Activated CD4-positive, alpha-beta T cell treated with anti-CD3 and anti-CD28 coated beads, Interleukin-2, Interleukin-6, amounts not matched to agents 100 ng/mL and 50 ng/mL, durations not matched to agents 16 hours and 8 hours (primary cell): ENCODE measurements at places on chromosomes 2 and 18.
A peak's percentile ranks its signal among the peaks of the same experiment; 100 is the strongest.

GRCh38 chr2:51289045-51289444 lies 257.1 kb upstream of the NRXN1 start:
- DNase-seq, result no peak

DNA sequence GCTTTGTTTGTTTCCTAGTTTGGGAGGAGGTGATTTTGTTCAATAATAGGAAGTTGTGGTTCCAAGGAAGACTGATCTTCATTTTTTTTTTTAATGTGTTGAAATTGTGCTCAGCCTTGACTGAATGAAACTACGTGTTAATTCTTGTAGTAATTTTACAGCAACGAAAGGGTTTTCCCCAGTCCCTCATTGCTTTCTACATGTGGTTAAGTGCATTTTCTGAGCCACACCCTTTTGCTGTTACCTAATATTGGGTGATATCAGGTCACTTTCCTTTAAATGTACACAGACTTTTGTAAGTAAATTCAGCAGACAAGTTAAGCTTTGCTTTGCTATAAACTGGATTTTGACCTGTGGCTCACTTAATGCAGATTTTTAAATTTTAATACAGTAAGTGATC lies 73.6 kb downstream of the OTX1 start:
- peak; percentile 1 for DNase-seq

GRCh38 chr18:60541661-60542060 lies 169.1 kb upstream of the MC4R start:
- no peak for DNase-seq

DNA sequence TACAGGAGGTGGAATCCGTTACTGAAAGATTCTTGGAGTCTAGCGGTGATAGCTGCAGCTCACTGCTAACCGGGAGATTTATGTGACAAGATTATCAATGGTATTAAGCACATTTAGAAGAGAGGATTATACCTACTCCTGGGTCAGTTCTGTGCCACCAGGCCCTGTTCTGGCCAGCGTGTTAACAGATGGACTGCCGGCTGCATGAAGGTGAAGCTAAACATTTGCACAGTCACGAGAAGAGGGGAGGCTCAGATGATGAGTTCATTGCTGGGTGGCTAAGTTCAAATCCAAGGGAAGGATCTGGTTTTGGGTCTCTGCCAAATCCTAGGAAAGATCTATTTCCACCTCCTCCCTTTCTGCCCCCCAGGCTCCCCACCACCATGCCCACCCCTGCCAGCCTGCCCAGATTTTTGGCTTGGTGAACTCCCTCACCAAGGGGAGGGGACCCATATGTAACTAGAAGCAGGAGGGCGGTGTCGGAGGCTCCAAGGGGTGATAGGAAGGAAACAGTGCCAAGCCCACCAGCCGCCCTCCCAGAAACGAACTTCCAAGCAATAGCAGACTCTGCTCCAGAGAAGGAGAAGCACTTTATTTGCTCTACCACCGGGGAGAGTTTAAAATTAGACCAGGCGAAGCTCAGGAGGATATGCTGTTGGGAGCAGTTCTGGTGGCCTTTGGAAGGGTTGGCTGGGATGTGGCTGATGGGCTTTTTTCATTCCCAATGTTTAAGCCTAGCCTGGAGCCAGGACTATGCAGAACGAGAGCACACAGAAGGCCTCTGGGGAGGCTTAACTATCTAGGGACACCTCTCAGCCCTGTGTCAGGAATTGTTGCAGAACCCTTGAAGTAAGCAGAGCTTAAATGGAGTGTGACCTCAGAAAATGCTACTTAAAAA lies 200.5 kb downstream of the KLHL29 start:
- DNase-seq, result no peak

DNA sequence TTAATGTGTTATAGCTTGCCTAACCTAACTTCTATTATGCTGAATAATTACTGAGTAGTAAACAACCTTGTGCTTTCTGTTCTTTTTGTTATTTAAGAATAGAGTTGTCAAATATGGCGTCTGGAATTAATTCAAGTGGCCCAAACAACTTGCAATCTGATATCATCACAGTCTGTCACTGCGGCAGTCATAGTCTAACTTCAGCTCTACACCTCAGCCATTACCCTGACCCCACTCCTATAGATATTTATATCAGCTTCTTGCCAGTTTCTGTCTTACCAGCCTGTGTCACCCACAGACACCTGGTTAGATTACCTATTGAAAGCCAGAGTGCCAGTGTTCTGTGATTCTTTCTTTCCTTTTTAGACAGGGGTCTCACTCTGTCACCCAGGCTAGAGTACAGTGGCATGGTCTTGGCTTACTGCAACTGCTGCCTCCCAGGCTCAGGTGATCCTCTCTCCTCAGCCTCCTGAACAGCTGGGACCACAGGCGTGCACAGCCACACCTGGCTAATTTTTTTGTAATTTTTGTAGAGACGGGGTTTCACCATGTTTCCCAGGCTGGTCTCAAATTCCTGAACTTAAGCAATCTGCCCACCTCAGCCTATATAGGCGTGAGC lies 14.1 kb upstream of the KLHL41 start:
- DNase-seq, result no peak

DNA sequence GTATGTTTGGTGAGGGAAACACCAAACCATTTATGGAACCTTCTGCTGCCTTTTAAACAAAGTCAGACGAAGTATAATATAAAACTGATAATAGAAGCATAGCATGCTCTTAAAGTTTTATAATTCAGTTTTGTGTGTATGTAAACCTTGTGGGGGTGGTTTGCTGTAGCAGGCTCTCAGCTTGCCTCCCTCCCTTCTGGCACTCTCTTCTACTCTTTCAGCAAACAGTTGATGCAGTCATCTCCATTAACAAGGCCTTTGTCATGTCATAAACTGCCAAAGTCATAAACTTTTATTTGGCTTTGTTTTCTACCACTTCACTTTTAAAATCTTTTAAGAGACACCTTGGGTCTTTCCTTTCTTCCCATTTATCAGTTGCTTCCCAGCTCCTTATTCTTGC lies 448.2 kb upstream of the SETBP1 start:
- no peak for DNase-seq

DNA sequence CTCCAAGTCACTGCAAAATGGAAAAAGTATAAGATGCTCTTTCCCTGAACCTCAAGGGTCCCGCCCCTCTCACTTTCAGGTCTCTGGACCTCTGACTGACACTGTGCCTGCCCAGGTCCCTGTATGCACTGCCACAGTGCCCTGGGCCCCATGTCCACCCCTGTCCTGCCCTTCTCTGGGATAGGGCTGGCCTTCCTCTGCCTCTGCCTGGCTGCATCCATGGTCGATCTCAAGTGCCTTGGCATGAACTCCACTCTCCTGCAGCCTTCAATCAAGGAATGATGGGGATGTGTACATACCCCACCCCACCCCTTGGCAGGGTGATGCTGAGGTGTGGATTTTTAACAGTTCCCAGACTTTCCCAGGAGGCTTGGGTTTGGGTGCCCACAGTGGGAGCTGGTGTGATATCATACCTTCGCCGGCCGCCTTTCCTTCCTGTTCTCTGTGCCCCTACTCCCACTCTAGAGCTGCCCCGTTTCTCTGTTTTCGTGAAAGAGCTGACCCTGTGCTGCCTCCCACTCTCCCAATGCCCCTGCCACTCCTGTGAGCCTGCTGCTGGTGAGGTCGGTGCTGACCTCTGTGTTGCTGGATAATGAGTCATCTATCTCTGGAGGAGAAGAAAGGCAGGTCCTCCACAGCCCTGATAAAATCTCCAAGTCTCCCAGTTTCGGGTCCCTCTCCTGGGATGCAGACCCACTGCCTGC lies 18.9 kb downstream of the PTPN18 start:
- no peak for DNase-seq

DNA sequence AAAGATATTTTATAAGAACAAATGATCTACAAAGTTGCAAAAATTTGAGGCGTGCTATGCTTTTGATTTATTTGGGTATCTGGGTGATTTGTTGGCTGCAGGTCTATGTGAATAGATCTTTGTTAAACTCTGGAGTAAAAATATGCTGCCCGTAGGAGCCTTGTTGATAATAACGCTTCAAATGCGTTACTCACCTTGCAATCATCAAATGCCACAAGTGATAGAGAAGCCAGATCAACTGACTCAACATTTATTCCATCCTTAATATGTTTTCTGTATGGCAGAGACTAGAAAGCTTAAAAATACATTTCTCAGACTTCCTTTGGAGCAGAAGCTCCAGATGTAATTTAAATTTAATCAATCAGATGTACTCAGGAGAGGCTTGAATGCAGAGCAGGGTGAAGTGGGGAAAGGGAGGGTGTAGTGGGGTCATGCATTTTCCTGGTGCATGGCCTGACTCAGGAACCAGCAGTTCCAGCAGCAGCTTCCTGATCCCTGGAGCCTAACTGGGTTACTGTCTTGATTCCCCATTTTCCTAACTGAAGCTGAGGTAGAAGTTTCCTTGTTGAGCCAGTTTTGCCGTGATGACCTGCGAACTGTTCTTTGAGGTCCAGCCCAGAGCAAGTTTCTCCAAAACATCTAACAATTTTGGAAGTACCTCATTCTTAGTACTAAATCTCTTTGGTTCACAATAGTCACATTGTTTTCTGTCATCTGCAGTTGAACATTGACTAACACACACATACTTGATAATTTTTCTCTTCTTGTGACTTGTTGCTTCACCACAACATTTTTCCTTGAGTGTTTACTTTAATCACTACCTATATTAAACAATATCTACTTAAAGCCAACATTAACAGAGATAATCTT lies 284.7 kb upstream of the CWC22 start:
- no peak for DNase-seq

- peak; percentile 79 for DNase-seq
Measured at GRCh38 chr2:230798769-230799399, 65.9 kb upstream of the ITM2C start.

GRCh38 chr18:7876354-7877104 lies 309.4 kb downstream of the PTPRM start:
- DNase-seq, result no peak

DNA sequence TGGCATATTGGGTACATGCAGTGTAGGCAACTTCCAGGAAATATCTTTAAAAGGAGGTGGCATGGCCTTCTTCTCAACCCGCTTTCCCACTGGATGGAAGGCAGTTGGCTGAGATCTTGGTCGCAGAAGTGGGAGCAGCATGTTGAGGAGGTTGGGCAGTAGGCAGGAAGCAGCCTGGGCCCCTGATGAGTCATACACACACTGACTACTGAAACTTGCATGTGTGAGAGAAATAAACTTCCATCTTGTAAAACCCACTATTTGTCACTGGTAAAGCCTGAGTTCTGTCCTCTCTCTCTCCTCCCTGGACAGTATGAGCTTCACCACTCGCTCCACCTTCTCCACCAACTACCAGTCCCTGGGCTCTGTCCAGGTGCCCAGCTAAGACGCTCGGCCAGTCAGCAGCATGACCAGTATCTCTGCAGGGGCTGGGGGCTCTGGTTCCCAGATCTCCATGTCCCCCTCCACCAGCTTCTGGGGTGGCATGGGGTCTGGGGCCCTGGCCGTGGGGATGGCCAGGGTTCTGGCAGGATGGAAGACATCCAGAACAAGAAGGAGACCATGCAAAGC lies 233.8 kb upstream of the SPRED2 start:
- DNase-seq, result peak; percentile 64

GRCh38 chr2:218298314-218298875 lies 6.1 kb upstream of the TMBIM1 start:
- no peak for DNase-seq

- DNase-seq, result no peak
Measured at GRCh38 chr2:2898744-2899143, 478.9 kb downstream of the EIPR1 start.

- DNase-seq, result no peak
Measured at GRCh38 chr2:64795024-64795592, 141.4 kb upstream of the SERTAD2 start.

GRCh38 chr2:217035967-217036366 lies 176.1 kb upstream of the TNP1 start:
- no peak for DNase-seq

DNA sequence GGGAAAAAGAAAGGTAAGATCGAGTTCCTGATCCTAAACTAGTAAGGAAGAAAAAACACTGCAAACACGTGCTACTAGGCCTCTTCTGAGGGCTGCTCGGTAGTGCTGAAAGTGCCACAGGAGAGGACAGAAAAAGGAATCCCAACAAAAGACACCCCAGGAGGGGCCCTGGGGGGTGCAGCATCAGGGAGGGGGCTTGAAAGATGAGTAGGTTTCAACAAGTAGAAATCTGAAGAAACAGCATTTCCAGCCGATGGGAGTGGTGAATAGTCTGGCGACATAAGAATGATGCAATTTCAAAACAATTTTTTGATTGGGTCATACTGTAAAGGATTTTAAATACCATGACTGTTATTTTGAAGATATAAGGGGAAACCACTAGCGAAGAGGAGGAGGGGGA lies 98.6 kb downstream of the NOL10 start:
- no peak for DNase-seq

DNA sequence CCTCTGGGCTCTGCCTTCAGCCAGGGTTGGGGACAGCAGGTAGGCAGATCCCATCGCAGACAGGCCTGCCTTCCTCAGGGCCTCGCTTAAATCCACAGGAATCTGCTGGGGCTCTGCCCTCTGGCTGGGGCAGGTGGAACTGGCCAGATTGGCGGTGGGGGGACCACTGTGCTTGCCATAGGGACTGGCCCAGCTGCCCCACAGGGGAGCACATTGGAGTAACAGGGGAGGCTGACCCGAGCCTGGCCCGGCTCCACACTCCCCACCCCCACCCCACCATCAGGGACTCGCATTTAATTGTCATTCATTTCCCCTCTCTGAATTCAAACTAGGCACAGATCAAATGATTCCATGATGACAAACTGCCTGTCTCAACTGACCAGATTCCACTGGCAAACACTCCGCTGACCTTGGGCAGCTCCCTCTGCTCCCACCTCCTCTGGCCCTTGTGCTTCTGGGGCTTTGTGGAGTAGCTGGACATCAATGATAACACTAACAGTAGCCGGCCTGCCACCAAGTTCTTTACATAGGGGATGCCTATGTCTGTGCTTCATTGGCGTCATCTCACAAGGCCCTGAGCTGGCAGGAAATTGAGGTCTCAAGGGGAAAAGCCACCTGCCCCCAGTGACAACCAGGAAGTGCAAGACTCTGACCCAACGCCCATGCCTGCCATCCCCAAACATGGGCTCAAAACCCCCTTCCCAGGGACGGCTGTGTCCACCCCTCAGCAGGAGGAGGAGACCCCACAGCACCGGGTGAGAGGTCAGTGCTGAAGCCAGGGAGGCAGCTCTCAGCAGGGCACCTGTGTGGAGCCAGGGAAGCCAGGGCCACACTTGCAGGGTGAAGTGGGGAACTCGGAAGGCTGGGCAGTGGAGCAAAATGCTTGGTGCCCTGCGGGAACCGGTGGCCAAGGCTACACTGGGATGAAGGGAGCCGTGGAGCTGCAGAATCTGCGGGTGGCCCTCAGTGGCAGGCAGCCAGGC lies 2.1 kb upstream of the B3GNT7 start:
- peak; percentile 37 for DNase-seq

DNA sequence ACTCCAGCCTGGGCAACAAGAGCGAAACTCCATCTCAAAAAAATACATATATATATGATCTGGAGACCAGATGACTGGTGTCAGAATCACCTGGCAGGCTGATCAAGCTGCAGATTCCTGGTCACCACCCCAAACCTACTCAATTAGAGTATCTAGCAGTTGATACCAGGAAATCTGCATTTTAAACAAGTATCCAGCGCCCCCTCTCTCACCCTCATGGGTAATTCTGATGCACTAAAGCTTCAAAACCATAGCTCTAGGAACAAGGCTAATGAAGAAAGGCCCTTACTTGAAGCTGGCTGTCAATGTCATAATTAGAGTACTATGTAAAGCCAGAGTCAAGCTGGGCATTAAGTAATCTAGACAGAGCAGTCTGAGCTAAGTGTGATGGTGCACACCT lies 25.0 kb upstream of the PCBP1 start:
- DNase-seq, result no peak
